COLO829 (cell line): ENCODE measurements at places on chromosomes 12 and 14.

- DNase-seq: no peak
Observed at GRCh38 chr12:21815306-21816062, 41.0 kb upstream of the KCNJ8 start.

DNA sequence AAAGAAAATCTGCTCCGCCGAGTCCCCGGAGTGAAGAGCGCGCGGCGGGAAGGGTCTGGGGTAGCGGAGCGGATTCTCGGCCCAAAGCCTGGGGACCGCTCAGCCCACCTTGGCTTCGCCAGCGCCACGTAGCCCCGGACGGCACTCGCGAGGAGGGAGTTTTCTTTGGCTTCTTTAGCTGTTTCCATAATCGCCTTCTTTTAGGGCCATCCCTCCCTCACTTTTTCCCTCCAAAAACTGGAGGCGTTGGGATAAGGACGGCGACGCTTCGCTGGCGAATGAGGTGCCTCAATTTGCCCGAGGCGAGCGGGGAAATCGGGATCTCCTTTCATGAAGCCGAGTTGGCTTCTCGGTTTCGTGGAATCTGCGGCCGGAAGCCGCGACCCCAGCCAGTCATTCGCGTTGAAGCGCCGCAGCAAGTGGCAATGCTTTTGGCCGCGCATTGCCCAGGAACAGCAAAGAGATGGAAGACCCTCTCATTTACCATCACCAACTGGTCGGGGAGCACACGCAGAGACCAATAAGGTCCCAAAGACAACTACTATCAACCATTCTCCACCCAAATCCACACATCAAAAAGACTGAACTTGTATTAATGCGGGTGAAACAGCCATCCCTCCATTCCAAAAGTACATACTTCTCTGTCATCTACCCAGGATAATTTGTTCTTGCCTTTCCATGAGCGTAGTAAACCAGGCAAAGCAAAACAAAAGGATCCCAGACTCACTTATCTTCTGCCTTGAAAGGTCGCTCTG is 8.4 kb upstream of the SIX1 start:
- DNase-seq: no peak

GRCh38 chr12:107783406-107784376 is 9.2 kb downstream of the ASCL4 start:
- DNase-seq: no peak

- no peak for DNase-seq
Observed at GRCh38 chr14:105375635-105376057, 22.7 kb upstream of the TEX22 start.

- no peak for DNase-seq
Observed at GRCh38 chr14:71618047-71618446, 314.2 kb upstream of the RGS6 start.

- DNase-seq: no peak
Observed at GRCh38 chr12:113720629-113721028, 245.5 kb downstream of the RBM19 start.

DNA sequence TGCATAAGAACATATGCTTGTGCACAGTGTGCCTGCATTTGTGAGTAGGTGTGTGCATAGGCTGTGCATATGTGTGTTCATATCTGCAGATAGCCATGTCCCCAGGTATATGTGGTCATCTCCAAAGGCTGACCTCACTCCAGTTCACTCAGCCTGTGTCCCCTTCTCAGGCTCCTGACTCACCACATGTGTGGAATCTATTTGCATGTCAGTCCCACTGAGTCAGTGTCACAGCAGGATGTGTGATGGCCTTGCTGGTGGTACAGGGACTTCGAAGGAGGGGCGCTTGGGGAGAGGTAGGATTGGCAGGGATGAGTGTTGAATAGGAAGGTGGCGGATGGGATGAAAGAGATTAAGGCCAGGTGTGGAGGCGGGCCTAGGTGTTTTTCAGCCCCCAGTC is 35.5 kb downstream of the KRT80 start:
- no peak for DNase-seq

GRCh38 chr12:46770501-46771183 is 55.2 kb downstream of the SLC38A4 start:
- no peak for DNase-seq

DNA sequence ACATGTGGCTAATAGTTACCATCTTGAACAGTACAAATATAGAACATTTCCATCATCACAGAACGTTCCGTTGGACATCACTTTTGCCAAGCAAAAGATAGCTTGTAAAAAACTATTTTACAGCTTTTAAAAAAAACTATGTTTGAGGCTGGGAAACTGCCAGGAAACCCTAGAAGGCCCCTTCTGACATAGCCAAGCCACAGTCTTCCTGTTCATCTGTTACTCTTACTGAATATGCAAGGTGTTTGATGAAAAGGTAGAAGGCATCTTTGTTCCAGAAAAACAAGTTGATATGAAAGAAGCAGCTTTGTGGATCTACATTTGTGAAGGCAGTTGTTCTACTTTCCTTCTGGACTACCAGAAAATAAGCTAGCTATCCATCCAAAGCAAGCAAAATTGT is 23.6 kb upstream of the WNK1 start:
- DNase-seq: no peak

- no peak for DNase-seq
Observed at GRCh38 chr14:33740531-33740930, 210.3 kb downstream of the EGLN3 start.

GRCh38 chr12:63821781-63822251 is 22.7 kb upstream of the SRGAP1 start:
- no peak for DNase-seq

DNA sequence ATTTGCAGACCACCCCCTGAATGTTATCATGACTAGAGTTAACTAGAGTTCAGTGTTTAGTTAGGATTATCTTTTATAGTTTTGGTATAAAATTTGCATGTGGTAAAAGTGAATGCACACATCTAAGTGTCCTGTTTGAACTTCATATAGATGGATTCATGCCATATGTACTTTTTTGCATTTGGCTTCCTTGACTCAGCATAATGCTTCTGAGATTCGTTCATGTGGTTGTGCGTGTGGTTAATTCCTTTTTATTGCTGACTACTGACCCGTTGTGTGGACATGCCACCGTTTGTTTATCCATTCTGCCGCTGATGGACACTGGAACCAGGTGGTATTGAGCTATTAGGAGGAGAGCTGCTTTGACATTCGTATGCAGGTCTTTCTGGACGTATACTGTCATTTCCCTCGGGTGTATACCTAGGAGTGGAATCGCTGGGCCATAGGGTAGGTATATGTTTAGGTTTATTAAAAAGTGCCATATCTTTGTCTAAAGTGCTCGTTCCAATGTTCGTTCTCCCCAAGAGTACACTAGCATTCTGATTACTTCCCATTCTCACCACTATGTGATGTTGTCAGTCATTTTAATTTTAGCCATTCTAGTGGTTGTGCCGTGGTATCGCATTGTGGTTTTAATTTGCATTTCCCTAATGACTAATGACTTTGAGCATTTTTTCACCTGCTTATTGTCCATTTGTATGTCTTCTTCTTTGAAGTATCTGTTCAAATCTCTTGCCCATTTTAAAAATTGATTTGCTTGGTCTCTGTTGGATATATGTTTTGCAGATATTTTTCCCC is 37.7 kb downstream of the RIN3 start:
- no peak for DNase-seq

DNA sequence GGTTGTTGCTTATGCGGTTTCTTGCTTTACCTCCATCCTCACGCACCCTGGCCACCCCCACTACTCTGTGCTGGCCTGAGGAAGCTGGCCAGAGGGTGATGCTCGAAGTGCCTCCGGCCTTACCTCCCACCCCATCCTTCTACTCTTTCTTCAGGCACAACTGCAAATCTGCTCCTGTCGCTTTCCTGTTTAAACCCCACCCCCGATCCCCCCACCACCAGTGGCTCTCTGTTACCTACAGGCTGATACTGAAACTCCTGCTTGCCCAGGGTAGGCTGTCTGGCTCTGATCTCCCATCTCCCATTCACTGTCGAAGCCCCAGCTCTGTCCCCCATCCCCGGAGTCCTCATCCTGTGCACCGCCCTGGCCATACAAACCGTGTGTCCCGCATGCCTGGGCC is 111.5 kb downstream of the PRMT8 start:
- DNase-seq: no peak

DNA sequence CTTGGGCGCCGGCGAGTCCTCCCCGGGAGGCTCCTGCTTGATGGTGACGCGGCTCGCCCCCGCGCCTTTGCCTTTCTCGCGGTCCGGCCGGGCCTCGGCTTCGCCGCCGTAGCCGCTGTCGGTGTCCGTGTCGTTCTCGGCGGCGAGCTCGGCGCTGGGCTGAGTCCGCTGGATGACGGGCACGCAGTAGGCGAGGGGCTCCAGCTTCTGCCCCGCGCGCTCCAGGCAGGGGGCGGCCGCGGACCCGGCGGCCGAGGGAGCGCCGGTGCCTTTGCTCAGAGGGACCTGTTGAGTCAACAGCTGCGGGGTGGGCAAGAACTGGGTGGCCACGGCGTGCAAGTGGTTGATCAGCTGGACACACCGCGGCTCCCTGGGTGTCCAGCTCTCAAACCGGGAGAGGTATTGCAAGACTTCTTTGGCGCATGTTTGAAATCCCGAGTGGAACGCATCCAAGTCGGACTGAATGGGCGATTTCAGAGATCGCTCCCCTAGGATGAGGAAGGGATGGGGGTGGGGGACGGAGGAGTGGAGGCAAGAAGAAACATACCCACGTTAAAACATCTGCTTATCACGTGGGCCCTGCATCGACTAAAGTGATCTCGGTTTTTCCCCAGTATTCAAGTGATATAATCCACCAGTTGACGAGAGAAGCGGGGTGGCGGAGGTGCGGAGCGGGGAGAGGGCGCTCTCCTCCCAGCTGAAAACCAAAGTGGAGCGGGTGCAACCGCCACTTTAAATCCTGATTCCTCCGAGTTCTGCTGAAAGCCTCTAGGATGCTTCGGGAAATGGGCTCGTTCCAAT is 2.0 kb downstream of the BHLHE41 start:
- no peak for DNase-seq

- no peak for DNase-seq
Observed at GRCh38 chr12:17342381-17342961, 736.5 kb upstream of the LMO3 start.

GRCh38 chr14:71592361-71592760 is 339.9 kb upstream of the RGS6 start:
- DNase-seq: no peak
